CD4-positive, CD25-positive, alpha-beta regulatory T cell (primary cell): ENCODE measurements at places on chromosomes 4 and X.

DNA sequence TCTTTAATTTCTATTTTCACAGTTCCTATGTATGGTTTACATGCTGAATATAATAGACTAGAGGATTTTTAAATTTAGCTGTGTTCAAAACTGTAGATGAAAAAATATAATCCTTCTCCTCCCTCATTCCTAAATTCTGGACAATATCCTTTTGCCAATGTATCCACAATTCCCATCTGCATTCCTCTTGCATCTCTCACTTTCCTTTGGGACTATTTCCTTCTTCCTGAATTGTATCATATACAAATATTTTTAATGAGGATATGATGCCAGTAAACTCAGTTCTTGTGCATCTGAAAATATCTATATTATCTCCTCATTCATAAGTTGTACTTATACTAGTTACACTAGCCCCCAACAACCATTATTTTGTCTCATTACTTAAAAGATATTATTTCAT, 46.7 kb downstream of the DDX60L start:
- DNase-seq: no peak

- no peak for DNase-seq
Observed at GRCh38 chr4:16713271-16713670, 185.2 kb downstream of the LDB2 start.

DNA sequence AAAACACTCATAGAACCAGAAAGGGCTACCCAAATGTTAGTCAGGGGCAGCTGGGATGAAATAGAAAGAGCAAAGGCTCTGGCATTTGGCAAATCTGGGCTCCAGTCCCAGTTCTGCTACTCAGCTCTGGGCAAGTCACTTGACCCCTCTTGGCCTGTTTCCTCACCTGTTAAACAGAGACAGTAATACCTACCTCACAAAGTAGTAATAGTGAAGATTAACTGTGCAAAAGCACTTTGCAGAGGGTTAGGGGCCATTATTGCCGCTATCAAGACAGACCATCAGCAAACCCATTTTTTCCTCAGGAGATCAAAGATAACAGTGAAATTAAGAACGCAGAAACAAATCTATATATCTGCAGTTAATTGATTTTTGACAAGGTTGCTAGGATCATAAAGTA, 20.6 kb downstream of the ZBTB33 start:
- DNase-seq: no peak

GRCh38 chr4:47222276-47222675, 190.9 kb downstream of the GABRB1 start:
- no peak for DNase-seq

DNA sequence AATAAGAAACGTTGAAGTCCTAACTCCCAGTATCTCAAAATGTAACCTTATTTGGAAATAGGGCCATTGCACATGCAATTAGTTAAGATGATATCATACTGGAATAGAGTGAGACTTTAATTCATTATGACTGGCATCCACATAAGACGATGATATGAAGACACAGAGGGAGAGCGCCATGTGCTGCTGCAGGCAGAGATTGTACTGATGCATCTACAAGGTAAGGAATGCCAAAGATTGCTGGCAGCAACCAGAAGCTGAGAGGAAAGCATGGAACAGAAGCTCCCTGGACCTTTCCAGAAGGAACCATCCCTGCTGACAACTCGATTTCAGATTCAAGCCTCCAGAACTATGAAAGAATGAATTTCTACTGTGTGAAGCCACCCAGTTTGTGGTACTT, 697.0 kb upstream of the INTU start:
- no peak for DNase-seq
